ENCODE measurements at places on chromosomes 7 and 10. TPM values are rescaled to one million over a fixed set of nuclear protein-coding genes. Genes with fewer than 3 reads are reported as not detected.

EIF5AL1 gene
- 0.18 TPM for total RNA-seq

OR2A42 gene
- not detected for total RNA-seq

JCAD gene
- total RNA-seq, result not detected

KIN gene
- total RNA-seq, result 15.0 TPM

CPA1 gene
- total RNA-seq, result not detected

GRCh38 chr10:130933008-130933390, 378.5 kb downstream of the TCERG1L start:
- H3K27me3 ChIP-seq, result no peaks in the 10 kb centered on the region
- H3K4me3 ChIP-seq, result no peak overlapping the region
- no peaks in the 10 kb centered on the region for H3K4me1 ChIP-seq

DNA sequence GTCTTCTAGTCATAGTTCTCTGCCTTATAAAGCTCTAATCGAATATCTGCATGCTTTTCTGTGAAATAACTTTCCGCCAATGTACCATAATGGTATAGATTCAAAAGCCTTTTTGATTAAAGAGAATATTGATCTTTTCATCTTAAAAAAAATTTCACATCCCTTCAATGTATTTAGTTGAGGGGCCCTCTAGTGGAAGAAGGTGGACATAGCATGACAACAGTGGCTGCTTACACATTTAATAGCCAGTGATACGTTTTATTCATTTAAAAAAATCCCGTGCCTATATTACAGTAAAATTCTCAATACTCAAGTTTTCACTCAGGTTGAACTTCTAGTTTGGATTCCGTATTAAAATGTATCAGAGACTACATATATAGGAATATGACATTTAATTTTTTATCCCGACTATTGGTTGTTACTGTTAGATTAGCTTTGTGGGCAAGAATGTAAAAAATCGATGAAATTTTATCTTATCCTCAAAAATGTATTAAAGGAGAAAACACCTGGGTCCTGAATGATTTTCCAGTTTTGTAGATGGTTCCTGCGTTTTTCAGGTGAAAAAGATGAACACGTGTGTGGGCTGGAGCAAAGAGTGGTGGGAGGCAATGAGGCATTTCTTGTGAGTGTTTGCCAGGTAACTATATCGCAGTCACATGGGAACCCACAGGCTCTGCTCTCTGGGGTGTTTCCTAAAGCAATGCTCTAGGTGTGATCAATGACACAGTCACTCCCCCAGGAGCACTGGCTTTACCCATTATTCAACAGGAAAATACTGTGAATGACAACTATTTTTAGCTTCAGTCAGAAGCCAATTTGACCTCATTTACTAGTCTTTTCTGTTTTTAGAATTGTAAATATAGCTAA, 24.1 kb upstream of the PNLIP start:
- no peaks in the 10 kb centered on the region for H3K36me3 ChIP-seq
- no peaks in the 10 kb centered on the region for H3K4me1 ChIP-seq
- no peak overlapping the region for H3K27ac ChIP-seq
- no peak overlapping the region for H3K4me3 ChIP-seq
- H3K27me3 ChIP-seq, result peaks cover 4% of the 10 kb centered on the region
- peak; percentile 47 for DNase-seq

DNA sequence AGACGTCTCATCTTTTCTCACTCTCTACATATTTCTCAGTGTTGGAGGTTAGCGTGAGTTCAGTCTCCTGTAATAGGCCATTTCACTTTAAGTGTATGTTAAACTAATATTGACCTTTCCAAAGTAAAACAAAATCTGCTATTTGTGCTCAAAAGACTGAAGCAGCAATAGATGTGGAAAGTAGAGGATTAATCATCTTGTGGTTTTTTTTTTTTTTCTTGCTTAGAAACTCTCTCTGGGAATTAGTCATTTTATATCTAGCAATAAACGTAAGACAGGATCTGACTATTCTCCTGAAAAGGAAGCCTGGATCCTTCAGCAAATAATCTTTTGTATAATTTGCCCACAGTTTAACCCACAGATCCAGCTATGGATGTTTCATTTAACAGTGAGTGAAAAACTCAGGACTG, 81.7 kb downstream of the NRP1 start:
- H3K36me3 ChIP-seq, result peaks cover 6% of the 10 kb centered on the region
- H3K27me3 ChIP-seq, result peaks cover 35% of the 10 kb centered on the region
- peak overlapping the region; percentile 24 for H3K4me3 ChIP-seq
- H3K27ac ChIP-seq, result peak overlapping the region; percentile 70
- DNase-seq, result no peak

- no peaks in the 10 kb centered on the region for H3K36me3 ChIP-seq
- DNase-seq, result no peak
- no peaks in the 10 kb centered on the region for H3K4me1 ChIP-seq
- no peaks in the 10 kb centered on the region for H3K27me3 ChIP-seq
- H3K4me3 ChIP-seq, result no peak overlapping the region
These were observed 458.8 kb downstream of the DNAJB6 start for GRCh38 chr7:157795643-157796042.

GRCh38 chr7:13778967-13779366, 210.5 kb downstream of the ETV1 start:
- DNase-seq, result peak; percentile 43
- H3K4me3 ChIP-seq, result no peak overlapping the region
- no peaks in the 10 kb centered on the region for H3K27me3 ChIP-seq
- no peaks in the 10 kb centered on the region for H3K4me1 ChIP-seq

- no peaks in the 10 kb centered on the region for H3K4me1 ChIP-seq
- H3K36me3 ChIP-seq, result no peaks in the 10 kb centered on the region
- H3K27ac ChIP-seq, result no peak overlapping the region
- H3K4me3 ChIP-seq, result no peak overlapping the region
- peaks cover 33% of the 10 kb centered on the region for H3K27me3 ChIP-seq
These were observed 70.0 kb downstream of the CRTAC1 start for GRCh38 chr10:97960269-97961056.

DNA sequence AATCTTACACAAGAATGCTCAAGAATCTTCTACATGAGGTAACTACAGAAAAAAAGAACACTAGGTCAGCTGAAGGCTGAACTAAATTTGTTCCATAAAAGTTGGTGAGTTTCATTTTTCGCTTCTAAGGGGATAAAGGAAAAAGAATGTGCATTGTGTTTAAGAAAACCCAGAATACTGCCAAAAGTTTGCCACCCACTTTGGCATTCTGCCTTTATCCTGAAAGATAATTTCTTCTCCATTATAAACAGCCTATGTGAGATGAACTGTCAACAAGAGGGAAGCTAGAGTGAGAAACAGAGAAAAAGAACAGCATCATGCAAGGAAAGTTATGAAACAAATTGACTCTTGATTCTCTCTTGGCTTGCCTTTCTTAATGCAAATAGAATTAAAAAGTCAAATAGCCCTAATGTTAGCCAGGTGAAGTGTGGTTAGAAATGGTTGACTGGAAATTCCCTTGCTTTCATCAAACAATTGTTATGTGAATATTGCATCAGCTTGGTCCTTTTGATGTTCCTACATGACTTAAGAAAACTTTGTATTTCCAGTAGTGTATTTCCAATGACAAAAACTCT, 25.8 kb downstream of the STEAP1 start:
- no peaks in the 10 kb centered on the region for H3K36me3 ChIP-seq
- H3K4me3 ChIP-seq, result no peak overlapping the region
- H3K4me1 ChIP-seq, result peaks cover 20% of the 10 kb centered on the region
- peaks cover 8% of the 10 kb centered on the region for H3K27me3 ChIP-seq

DNA sequence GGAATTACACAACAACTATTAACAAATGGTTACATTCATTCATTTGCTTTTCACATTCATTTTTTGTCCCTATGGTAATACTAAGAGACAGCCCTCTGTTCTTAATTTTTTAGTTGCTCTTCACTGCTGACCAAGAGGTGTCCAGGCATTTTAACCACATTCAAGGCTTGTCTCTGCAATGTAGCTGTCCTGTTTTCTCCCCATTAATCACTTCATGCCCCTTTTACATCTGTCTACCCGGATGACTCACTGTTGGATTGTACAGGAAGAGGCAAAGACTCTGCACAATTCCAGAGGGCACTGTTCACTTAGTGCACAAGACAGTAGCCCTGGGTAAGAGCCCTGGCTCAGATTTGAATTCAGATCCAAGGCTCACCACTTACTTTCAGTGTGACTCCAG, 168.5 kb downstream of the NOC3L start:
- no peaks in the 10 kb centered on the region for H3K36me3 ChIP-seq
- no peak for DNase-seq
- H3K27ac ChIP-seq, result no peak overlapping the region
- H3K27me3 ChIP-seq, result peaks cover 4% of the 10 kb centered on the region

GRCh38 chr10:7111089-7111488, 299.7 kb downstream of the SFMBT2 start:
- H3K4me3 ChIP-seq, result no peak overlapping the region
- H3K4me1 ChIP-seq, result peaks cover 5% of the 10 kb centered on the region
- H3K36me3 ChIP-seq, result no peaks in the 10 kb centered on the region
- H3K27ac ChIP-seq, result no peak overlapping the region

GRCh38 chr7:137656850-137657232, 189.9 kb downstream of the DGKI start:
- no peak overlapping the region for H3K27ac ChIP-seq
- no peak overlapping the region for H3K4me3 ChIP-seq
- peaks cover 14% of the 10 kb centered on the region for H3K27me3 ChIP-seq
- H3K36me3 ChIP-seq, result no peaks in the 10 kb centered on the region
- H3K4me1 ChIP-seq, result no peaks in the 10 kb centered on the region
- DNase-seq, result no peak

DNA sequence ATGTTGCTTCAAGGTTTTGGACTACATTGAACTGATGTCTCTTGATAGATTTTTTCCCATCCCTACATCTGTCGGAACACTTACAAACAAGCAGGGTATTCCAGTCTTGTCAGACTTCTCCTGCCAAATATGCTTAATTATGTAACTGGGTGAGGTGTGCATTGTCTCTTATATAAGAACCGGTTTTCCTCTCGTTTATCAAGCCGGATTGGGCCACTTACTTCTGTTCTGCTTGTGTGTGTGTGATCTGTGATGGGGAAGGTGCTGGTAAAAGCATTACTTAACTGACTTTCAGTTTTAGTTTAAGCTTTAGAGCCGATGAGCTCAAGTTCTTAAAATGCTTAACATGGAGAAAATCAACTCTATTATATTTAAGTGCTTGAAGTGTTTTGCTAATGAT, 57.9 kb downstream of the OTUD1 start:
- DNase-seq, result no peak
- no peak overlapping the region for H3K27ac ChIP-seq
- H3K27me3 ChIP-seq, result peaks cover 2% of the 10 kb centered on the region
- no peak overlapping the region for H3K4me3 ChIP-seq

DNA sequence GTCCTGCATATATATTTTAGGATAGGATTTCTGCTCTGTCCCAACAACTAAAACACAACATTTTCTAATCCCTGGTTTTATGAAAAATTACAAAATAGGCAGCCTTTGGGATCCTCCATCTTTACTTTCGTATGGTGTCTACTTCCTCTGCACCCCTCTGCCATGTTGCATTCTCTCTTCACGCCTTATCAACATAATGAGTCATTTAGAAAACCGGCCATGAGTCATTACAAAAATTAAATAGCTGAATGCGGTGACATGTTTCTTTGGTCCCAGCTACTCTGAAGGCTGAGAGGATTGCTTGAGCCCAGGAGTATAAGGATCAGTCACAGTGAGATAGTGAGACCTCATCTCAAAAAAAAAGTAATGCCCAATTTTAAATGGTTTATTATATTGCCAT, 148.1 kb upstream of the CELF2 start:
- no peak for DNase-seq
- H3K27ac ChIP-seq, result no peak overlapping the region
- no peaks in the 10 kb centered on the region for H3K36me3 ChIP-seq
- peaks cover 16% of the 10 kb centered on the region for H3K27me3 ChIP-seq
- no peaks in the 10 kb centered on the region for H3K4me1 ChIP-seq

DNA sequence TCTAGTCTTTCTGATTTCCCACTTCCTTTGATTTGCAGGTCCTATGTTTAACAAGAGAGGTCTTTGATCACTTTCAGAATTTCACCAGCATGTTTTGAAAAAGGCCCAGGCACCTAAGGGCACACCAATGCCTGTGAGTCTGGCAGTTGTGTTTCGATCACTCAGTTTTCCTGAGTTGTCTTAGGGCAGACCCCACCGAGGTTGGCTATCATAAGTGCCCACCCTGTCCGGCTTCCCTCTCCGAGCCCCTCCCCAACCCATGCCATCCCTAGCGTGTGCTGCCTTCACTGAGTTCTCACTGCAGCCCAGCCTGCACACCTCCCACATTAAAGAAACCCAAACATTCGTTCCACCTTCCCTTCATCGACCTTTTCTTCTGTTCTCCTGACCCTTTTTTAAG, 257.9 kb downstream of the GRID1 start:
- H3K4me1 ChIP-seq, result no peaks in the 10 kb centered on the region
- no peaks in the 10 kb centered on the region for H3K36me3 ChIP-seq
- no peak overlapping the region for H3K27ac ChIP-seq
- H3K4me3 ChIP-seq, result no peak overlapping the region

DNA sequence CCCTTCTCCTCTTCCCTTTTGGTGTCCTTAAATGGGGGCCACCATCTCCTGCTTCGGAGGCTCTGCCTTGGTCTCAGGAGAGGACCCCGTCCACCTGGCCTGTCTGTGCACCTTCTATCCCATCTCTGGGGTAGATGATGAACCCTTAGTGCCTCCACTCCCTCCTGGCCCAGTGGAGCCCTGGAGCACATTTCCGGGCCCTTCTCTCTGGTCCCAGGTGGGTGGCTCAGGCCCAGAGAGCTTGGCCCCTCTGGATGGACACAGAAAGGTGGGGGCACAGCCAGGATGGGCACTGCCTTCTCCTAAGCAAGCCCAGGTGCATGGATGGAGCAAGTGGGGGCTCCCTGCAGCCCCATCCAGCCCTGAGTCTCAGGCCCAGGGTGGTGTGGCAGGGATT, 121.4 kb upstream of the RET start:
- H3K36me3 ChIP-seq, result no peaks in the 10 kb centered on the region
- no peaks in the 10 kb centered on the region for H3K27me3 ChIP-seq
- DNase-seq, result no peak
- H3K27ac ChIP-seq, result no peak overlapping the region

DNA sequence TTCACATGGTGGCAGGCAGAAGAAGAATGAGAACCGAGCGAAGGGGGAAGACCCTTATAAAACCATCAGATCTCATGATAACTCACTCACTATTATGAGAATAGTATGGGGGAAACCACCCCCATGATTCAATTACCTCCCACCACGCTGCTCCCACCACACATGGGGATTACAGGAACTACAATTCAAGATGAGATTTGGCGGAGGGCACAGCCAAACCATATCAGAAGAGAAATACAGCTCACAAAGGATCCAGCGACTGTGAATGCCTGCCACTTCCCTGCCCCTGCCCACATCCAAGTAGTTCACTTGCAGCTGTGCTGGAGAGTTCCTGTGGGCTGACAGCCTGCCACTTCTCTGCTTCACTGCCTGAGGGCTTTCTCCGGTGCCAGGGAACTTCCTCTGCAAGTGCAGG, 148.7 kb downstream of the C7orf25 start:
- DNase-seq, result peak; percentile 9
- H3K4me1 ChIP-seq, result no peaks in the 10 kb centered on the region
- no peak overlapping the region for H3K4me3 ChIP-seq
- H3K36me3 ChIP-seq, result no peaks in the 10 kb centered on the region
- H3K27ac ChIP-seq, result no peak overlapping the region
- H3K27me3 ChIP-seq, result peaks cover 28% of the 10 kb centered on the region

DNA sequence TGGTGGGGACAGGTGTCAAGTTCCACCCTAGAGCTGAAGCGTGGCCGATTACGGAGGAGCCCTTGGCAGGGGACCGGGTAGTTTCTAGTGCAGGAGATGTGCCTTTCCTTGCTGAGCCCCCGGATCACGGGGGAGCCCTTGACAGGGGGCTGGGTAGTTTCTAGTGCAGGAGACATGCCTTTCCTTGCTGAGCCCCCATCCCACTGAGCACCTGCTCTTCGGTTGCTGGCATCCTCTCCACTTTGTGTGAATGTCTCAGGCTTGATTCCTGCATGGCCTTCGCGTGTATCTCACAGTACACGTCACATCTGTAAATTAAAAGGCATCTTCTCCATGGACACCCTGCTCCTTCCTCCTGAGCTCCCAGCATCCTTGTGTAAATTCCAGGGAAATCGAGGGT, 263.5 kb downstream of the ADARB2 start:
- H3K27me3 ChIP-seq, result peaks cover 6% of the 10 kb centered on the region
- H3K36me3 ChIP-seq, result no peaks in the 10 kb centered on the region
- DNase-seq, result no peak
- no peak overlapping the region for H3K27ac ChIP-seq
- H3K4me1 ChIP-seq, result no peaks in the 10 kb centered on the region

All from activated CD4-positive, alpha-beta T cell treated with anti-CD3 and anti-CD28 coated beads for 36 hours (primary cell).